Nucleus accumbens (tissue), 56 donors: ENCODE measurements at places on chromosomes 13 and 19.

- no peak for DNase-seq
Measured at GRCh38 chr13:105165449-105166125, 1369.9 kb downstream of the EFNB2 start.

DNA sequence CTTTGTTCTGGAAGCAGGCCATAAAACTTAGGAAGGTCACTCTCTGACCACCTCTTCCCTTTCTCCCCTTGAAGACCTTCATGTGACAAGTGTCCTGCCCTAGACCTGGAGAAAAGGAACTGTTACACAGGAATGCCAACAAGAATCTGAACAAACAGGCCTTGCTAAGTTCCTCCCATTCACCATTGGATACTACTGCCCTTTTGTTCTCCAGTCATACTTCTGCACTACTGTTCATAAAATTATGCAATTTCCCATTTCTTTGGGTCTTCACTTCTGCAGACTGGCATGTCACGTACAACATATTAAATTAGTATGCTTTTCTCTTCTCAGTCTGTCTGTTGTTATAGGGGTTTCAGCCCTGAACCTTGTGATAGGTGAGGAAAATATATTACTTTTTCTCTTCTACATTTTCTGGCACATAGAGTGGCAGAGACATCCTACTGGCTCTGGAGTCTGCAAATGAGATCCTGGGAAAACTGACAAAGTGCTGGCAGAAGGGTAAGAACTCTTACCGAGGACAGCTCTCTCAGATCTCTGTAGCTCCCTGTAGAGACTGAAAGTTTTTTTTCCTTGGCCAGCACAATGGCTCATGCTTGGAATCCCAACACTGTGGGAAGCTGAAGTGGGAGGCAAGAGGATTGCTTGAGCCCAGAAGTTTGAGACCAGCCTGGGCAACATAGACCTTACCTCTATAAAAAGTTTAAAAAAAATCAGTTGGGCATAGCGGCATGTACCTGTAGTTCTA, 87.6 kb upstream of the SPRY2 start:
- DNase-seq: no peak

- DNase-seq: peak; percentile 62
Measured at GRCh38 chr19:37317403-37318209, 53.3 kb upstream of the ZNF527 start.

DNA sequence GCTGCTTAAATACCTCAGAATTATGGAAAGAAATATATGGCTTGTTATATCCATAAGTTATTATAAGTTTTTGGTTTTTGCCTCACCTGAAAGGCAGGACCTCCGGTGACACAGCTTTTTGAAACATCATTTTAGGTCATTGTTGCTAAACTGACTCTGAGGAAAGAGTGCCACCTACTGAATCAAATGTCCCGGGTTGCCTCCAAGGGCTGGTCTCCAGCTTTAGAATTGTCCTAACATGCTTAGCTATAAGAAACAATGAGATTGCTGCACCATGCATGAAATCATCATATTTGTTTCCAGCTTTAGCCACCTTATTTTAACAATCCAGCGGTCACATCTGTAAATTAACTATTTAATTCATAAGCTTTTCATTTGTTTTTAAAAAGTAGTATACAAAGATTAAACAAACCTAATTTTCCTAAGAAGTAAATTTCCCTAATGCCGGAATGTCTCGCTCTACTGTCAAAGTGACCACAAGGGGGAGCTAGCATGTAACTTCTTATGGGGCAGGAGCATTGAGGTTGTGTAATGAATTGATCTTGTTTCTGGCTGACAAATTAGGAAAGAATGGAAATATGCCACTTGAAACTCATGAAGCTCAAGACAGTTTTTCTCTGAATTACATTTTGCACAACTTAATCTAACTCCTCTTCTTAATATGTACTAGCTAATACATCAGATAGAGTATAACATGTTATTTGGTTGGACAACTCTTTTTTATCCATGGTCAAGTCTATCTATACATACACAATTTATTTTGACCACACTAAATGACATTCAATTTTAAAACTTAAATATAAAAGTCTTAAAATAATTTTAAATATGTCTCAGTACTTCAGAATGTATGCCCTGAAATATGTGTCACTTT, 6.7 kb upstream of the PCDH17 start:
- peak; percentile 25 for DNase-seq

GRCh38 chr13:33793726-33794125, 24.2 kb upstream of the RFC3 start:
- DNase-seq: no peak

DNA sequence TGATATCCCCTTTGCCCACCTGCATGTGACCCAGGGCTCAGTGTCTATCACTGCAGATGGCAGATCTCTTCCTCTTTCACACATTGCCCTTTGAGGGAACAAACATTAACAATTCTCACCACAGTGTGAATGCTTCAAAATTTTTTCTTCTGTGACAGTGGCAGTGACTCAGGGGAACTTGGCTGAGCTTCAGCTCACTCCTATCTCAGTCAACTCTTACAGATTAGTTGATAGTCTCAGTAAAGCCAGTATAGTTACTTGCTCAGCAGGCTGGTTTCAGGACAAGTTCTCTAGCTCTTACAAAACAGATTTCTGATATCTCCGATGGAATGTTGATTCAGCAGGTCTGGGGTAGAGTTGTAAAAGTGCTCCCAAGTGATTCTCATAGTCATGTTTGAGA, 166.9 kb downstream of the DLEU7 start:
- DNase-seq: no peak

- DNase-seq: no peak
Measured at GRCh38 chr13:95381212-95381527, 79.9 kb upstream of the ABCC4 start.

DNA sequence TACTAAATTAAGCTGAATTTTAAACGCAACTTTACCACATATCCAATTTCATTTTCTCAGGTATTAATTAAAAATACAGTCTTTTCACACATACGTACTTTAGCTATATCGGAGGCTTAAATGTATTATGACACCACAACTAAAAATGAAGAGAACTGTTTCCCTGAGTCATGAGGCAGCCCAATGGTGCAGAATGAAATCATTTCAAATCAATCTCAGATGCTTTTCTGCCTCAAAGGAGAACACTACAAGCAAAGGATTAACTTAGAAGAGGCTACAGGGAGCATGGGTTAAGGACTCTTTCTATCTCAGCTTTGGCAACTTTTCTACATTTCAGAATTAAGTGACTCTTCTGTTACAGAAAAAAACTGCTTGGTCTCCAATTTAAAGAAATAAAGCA, 516.3 kb upstream of the HTR2A start:
- DNase-seq: no peak

DNA sequence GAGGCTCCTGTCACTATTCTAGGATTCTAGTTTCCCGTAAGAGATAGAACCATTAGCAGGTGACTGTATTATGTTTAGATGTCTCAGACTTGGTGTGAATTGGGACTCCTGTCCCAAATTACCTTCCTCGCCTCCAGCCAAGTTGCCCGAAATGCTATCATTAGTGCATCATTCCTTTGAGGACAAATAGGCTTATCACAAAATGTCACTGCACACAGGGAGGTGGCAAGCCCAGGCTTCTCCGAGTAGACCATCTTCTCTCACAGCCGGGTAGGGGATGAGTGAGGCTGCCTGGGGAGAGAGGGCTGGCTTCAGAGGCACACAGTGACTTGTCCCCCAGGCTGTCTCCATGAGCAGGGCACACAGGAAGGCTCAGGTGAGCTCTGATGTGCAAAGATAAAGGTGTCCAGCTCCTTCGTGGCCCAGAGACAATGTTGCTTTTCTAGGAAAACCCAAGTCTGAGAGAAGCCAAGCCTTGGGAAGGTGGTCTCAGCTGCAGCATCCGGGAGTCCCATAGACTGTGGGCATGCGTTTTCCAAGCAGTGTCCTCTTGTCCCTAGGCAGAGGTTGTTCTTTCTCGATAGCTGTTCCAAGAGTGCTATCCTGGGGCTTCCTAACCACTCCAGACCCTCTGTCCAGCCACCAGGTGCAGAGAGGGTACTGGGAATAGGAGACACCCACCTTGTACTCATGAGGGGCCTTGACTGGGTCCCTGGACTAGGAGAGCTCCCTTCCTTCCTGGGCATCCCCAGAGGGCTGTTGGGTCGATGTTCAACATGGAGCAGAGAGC, 163.1 kb upstream of the TSHZ3 start:
- no peak for DNase-seq

- no peak for DNase-seq
Measured at GRCh38 chr19:28028881-28029444, 1184.0 kb downstream of the UQCRFS1 start.

DNA sequence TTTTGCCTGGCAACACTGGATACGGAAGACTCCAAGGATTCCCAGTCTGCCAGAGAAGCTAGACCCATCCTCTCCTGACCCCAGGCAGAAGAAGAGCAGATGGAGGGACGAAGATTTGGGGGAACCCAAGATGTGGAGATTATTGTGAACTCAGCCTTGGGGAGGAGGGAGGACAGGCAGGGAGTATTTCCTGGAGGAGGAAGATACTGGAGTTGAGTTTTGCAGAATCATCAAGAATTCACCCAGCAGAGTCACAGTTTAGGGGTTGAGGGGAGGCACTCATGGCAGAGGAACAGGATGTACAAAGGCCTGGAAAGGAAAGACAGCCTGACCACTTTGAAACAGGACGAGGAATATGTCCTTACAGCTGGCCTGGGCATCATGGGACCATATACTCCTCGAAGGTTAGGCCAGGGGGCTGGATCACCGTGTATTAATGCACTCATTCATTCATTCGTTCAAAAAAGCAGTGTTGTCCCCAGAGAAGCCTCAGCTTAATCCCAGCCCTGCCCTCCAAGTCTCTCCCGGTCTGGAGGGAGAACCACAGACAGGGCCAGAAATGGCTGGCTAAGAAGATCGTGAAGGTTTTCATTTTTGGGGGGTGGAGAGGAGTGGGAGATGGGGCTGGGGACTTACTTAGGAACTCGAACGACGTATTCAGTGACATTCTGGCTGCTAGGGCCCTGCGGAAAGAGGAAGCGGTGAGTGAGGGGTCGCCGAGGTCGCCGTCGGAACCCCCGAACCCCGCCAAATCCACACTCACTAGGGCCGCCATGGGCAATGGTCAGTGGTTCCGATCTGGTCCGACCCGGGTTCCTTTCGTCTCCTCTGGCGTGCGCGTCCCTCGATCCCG, 517 bp downstream of the GTF2F1 start:
- DNase-seq: no peak

GRCh38 chr19:16016226-16017137, 59.8 kb upstream of the TPM4 start:
- DNase-seq: no peak

DNA sequence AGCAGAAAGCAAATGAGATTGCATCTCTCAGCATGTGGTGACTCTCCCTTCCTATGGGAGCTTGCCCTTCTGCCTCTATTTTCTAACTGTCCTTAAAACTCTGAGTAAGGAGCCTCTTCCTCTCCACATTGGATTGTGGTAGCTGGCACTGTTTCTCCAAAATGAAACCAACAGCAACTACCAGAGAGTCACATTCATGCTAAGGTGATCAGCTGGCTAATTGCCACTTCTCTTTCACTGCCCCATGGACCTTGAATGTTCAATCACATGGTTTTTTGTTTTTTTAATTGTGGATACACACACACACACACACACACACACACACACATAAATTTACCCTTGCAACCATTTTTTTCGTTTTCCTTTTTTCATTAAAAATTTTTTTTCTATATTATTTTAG, 154.7 kb upstream of the TSC22D1 start:
- no peak for DNase-seq

- peak; percentile 15 for DNase-seq
Measured at GRCh38 chr13:44906713-44907112, 82.6 kb downstream of the NUFIP1 start.

- DNase-seq: no peak
Measured at GRCh38 chr13:32989290-32989667, 26.9 kb upstream of the KL start.

DNA sequence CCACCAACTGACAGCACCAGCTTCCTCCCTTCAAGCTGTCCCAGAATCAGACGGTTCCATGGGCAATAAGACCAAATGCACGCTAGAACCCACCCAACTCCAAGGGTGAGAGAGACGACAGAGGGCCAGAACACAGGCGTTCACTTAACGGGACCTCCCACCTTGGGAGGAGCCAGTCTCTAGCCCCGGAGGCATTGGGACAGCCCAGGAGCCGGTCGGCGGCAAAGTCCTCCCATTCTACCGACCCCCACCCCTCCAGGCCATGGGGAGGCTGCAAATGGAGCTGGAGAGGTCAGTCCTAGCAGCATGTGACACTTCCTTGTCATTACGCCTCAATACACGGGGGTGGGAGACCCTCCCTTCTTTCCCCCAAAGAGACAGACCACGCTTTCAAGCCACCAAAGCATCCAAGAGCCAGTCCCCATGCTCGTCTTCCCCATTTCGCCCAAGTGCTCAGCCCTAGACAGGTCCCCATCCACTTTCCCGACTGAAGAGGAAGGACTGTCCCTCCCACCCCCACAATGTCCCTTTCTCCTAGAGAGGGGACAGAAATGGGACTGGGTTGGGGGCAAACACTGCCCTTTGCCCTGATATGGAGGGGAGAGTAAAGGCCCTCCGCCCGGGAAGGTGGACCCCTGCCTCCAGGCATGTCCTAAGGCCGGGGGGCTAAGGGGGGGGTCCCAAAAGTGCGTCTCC, 964 bp downstream of the KHSRP start:
- no peak for DNase-seq

DNA sequence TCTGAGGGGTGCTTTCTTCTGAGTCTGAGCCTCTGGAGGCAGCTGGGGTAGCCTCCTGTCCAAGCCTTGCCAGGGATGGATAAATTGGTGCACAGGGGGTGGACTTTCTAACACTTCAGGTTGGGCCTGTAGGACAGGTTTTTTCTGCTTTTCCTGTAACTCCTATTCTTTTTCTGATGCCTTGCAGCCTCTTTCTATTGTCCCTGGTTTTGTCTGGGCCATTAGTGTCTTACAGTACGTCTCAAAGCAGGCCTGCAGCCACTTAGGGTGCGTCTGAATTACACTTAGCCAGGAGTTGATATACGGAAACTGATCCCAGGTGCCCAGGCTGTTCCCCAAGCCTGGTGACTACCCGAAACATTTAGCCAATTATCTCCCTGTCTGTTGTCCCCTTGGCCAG, 213.3 kb upstream of the HTR2A start:
- DNase-seq: no peak

DNA sequence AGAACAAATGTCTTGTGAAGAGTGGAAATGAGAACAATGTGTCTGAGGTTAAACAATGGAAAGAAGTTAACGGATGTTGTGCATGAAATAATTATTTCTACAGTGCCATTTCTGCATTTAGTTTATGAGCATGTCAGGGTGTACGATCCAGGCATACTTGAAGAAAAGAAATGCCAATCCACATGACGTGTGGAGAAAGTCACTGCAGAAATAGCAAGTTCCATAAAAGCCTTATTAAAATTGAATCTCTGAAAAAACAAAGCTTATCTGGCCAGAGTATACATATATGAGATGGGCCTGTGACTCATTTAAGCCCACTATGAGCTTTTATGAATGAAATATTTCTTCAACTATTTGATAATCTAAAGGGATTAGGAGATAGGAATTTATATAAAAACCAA, 426.1 kb downstream of the EFNB2 start:
- no peak for DNase-seq

GRCh38 chr13:75153386-75153785, 328.6 kb downstream of the TBC1D4 start:
- DNase-seq: no peak

- DNase-seq: no peak
Measured at GRCh38 chr19:55284405-55285058, 735 bp downstream of the BRSK1 start.
